ENCODE measurements at places on chromosomes 2 and 18.

DNA sequence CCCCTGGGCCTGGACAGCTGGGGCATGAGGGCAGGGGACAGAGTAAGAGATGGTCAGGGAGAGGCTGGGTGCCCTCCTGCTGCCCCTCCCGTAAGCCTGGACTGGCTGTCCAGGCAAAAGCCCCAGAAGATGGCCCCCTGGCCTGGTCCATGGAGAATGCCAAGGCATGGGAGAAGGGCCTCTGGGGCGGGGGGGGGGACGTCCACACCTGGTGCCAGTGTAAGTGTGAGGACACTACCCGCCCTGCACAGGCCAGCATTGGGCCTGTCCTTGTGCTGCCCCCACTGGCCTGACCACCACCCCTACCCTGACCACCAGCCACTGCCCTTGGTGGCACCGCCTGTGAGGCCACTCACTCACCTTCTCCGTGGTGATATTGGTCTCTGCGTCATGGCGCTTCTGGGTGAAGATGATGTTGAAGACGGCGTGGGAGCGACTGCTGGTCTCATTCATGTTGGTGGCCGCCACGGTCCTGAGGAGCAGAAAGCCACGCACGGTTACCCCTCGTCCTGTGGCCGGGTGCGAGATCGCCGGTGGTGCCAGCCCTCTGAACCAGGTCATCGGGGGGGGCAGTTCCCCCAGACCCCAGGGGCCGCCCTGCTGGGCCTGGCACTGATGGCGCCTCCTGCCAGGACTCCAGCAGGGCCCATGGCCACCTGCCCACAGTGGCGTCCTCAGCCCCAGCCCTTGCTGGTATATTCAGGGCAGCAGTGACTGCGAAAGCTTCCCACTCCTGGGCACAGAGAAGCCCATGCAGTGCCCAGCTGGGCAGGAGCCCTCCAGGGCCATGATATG, 35.2 kb downstream of the KIF1A start:
- no peak for DNase-seq

DNA sequence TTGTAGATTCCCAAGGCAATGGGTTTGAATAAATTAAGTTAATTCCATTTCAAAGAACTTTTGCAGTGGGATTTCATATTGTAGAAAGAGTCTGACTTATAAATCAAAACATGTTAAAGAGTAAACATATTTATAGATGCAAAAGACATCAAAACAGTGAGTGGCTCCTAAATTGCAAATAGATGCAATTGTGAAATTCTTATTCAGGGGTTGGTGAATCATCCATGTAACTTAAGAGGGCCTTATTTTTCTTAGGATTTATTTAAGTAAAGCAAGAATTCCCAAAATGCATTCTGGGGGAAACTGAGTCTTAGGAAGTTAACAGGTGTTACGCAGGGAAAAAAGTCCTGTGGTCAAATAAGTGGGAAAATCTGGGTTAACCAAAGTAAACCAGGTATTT, 11.3 kb downstream of the TANC1 start:
- DNase-seq: no peak

DNA sequence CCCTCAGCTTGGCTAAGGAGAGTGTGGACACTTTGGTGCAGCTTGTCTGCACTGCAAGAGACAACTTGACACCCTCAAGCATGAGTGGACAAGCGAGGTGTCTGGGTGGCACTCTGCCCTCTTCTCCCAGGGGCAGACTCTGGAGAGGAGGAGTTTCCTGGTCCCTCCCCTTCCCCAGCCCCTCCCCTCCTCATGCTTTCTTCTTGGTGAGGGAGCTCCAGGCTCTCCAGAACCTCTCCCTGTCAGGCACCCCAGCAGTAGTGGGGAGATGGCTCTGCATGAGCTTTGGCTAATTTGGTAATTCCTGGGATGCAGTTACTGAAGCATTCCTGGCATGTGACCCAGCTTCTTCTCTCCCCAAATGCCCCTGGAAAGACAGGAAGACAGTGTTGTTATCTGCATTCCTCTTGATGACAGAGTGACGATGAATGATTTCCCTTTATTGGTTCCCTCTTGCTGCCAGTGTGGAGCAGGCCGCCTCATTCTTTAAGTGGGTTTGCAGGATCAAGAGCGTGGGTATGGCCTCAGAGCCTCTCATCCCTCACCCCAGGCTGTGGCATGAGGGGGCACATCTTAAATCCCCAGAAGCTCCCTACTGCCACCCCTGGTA, 89.2 kb downstream of the STPG4 start:
- peak; percentile 31 for DNase-seq

DNA sequence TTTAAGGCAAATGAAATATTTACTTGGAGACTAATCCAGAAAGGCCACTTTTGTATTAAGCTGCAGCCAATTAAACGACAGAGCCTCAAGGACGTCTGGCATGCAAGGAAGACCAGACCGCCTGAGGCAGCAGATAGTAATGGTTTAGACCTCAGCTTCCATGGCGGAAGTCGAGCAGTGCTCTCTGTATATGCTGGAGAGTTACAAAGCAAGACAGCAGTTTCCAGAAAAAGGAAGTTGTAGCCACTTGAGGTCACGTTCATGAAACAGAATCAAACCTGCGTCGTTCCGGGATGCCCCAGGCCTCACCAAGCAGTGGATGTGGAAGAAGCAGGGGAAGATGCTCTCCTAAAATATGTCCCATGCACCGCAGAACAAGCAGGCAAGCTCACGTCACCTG, 142.0 kb downstream of the PTGR3 start:
- no peak for DNase-seq

GRCh38 chr18:3921826-3922225, 471.9 kb downstream of the TGIF1 start:
- DNase-seq: no peak

DNA sequence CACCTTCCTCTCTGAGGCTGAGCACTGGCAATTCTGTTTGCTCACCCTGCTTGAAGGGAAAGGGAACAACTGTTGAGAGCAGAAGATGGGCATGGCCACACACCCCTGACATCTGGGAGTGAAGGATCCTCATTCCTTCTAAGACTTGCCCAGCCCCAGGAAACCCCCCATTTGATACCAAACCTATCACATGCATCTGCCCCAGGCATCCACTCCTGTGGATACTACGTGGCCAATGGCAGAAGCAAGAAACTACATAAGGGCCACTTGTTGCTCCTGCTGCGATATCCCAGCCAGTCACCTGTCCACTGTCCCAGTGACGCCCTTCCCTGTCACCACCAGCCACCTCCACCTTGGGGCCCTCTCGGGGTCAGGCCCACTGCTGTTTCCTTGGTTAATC, 185.2 kb downstream of the SMAD2 start:
- DNase-seq: no peak

GRCh38 chr2:69022548-69022947, 9.6 kb downstream of the ANTXR1 start:
- DNase-seq: no peak

DNA sequence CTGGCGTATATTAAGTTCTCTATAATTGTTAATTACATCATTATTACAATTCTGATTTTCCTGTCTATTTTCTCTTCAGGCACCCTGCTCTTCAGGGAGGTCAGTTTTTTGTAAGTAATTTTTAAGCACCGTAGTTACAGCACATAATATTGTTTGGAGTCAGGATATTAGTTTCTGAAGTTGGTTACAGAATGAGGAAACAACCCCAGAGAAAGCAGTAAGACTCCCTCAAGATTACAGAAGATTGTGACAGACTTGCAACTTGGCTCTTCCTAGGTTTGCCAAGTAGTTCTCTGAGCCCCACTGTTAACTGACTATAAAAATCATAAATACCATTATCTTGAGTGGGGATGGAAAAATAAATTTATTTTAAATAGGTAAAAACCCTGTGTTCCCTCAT, 921 bp downstream of the RPE start:
- no peak for DNase-seq

GRCh38 chr18:45637546-45638327, 22.5 kb downstream of the SLC14A2 start:
- no peak for DNase-seq

- no peak for DNase-seq
Measured at GRCh38 chr2:42879121-42879705, 86.8 kb upstream of the HAAO start.
